ENCODE measurements at places on chromosomes 2 and 18.

GRCh38 chr2:80392441-80392840 is 87.9 kb upstream of the LRRTM1 start:
- no peak for DNase-seq

GRCh38 chr2:237888389-237888788 is 29.0 kb downstream of the RAMP1 start:
- no peak for DNase-seq

GRCh38 chr2:83817511-83817910 is 641.6 kb downstream of the SUCLG1 start:
- no peak for DNase-seq

DNA sequence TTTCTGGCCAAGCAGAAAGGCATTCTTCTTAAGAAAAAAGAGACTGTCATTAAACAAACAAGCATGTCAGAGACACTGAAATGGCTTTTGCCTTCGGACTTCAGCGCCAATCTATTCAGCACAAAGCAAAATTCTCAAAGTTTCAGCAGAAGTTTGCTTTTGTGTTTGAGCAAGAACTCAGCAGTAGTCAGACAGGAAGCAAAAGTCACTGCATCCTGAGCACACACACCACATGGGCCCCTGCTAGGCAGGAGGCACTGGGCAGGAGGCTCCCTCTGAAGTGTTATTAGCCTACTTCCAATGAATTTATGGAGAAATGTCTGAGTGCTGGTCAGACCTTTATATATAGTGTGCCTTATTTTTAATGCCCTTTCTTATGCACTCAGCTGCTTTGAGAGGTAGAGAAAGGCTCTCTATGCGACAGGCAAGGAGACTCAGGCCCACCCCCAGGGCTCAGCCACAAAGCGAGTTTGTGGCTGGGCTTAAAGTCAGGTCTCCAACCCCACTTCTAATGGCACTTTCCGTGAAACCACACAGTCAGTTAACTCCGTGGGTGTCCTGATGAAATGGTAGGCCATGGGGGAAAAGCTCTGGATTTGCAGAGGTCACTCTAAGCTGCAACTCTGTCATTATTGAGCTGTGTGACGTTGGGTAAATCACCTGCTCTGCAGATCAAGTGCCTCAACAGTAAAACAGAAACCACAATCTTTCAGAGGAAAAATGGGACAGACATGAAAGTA is 161.0 kb upstream of the TMEM200C start:
- DNase-seq = no peak

DNA sequence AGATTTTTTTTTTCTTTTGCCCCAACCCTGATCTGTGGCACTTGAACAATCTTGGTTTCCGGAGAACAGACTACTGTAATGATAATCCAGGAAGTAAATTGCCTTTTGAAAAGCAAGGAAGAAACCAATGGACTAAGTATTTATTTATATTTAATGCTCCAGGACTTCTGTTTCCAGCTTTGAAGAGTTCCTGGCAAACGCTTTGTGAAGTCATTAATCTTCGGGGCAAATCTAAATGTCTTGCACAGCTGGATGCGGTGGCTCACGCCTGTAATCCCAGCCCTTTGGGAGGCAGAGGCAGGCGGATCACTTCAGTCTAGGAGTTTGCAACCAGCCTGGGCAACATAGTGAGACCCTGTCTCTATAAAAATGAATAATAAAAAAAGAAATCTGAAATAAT is 135.1 kb upstream of the GATA6 start:
- DNase-seq = no peak

- no peak for DNase-seq
These were observed 15.2 kb downstream of the G6PC2 start for GRCh38 chr2:168916331-168916675.

DNA sequence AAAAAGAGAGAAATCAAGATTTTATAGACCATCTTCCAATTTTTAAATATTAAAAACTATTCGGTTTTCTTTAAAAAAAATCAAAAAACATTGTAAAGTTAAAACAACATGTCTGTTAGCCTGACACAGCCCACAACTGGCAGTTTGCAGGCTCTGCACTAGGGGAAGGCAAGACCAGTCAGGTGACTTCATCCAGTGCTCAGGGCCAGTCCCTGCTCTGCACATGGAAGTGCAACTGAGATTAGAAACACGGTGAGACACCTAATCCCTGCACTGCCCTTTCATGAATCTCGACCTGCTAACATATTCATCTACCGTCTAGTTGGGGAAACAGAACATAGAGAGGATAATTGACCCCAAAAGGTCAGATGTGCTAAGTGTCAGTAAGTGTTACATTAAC is 135.2 kb downstream of the BARD1 start:
- no peak for DNase-seq

DNA sequence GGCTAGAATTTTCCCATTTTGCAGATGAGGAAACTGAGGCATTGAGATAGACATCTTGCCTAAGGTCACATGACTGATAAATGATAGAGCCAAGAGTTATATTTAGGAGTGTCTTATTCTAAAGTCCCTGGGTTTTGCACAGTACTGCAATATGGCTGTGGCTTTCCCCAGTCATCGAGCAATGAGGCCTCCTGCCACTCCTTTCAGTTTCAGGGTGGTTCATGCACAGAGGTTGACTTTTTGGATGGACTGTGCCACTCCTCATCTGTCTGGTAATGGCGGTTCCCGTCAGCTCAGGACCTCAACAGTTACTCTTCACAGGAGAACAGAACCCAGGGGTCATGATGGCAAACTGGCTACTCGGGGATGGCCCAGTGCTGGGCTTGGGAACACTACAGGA is 131.1 kb downstream of the ACKR3 start:
- DNase-seq = no peak

DNA sequence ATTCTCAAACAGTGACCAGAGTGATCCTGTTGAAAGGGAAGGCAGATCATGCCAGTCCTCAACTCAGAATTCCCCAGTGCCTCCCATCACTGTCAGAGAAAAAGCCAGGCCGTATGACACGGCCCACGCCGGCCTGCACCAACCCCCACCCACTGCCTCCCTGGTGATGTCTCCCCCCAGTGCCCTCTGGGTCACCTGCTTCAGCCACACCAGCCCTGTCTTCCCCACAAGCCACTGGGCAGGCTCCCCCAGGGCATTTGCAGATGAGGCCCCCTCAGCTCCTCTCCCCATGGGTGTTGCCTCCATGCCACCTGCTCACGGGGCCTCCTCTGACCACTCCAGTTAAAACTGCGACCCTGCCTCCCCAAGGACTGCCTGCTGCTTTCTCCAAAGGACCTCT is 169.8 kb downstream of the SH3RF3 start:
- no peak for DNase-seq

DNA sequence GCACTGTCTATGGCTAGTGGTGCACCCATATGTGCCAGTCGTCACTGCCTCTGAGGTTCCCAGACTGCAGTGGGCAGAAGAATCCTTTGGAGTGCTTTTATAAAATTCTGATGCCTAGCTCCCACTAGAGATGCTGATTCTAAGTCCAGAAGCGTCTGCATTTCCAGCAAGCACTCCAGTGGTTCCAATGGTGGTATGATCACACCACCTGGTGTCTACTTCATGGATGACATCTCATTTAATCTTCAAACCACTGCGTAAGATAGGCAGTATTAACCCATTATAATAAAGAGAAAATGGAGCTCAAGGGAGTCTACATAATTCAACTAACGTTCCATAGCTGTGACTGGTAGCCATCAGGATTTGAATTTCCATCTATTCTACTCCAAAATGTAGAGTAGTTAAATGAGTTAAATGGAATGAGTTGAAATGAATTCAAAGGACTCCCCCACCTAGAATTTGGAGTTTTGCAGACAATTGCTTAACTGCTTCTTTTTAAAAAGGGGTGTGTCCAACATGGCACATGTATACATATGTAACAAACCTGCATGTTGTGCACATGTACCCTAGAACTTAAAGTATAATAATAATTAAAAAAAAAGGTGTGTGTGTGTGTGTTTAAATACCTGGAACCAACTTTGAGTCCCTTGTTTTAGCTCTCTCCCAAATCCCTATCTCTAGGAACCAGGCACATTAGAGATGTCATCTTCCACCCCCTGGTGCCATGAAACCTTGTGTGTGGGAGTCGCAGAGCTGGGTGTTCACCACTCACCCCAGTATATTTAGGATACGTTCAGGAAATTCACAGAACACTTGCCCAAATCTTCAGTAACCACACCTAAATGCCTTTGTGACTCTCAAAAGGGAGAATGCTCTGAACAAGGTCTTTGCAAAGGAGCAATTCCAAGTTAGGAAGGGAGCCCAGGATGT is 14.1 kb downstream of the LAMA3 start:
- DNase-seq = no peak

DNA sequence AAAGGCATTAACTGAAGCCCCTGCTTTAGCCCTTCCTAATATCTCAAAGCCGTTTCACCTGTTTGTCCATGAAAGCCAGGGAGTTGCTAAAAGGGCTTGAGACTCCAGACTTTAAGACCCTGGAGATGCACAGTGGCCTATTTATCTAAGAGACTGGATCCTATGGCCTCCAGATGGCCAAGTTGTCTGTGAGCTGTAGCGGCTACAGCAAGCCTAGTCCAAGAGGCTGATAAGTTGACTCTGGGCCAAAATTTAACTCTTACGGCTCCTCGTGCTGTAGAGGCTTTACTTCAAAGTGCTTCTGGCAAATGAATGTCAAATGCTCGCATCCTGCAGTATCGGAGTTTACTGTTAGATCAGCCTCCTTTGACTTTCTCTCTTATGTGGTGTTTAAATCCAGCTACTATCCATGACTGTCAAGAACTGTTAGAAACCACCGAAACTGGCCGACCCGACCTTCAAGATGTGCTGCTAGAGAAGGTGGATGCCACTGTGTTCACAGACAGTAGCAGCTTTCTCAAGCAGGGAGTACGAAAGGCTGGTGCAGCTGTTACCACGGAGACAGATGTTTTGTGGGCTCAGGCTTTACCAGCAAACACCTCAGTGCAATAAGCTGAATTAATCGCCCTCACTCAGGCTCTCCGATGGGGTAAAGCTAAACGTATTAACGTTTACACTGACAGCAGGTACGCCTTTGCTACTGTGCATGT is 336.7 kb upstream of the CNTNAP5 start:
- no peak for DNase-seq

DNA sequence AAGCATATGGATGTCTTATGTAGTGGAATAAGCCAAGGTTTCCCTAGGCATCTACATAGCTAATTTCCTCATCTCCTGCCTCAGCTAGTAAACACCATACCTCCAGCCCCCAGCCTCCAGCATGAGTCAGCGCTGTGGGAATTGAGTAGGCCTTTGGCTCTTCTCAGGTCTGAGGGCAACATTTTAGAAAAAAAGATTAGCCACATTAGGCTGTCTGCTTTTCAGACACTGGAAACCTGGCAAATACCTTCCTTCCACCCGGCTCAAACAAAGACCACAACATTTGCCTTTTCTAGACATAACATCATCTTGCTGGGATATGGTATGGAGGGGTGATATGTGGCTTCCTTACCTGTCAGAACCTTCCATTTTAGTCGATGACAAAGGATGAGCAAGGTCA is 6.1 kb upstream of the CCDC195 start:
- DNase-seq = no peak

- no peak for DNase-seq
These were observed 34.8 kb upstream of the IL1R1 start for GRCh38 chr2:102107741-102108070.

- no peak for DNase-seq
These were observed 80.2 kb upstream of the COL3A1 start for GRCh38 chr2:188893972-188894371.

DNA sequence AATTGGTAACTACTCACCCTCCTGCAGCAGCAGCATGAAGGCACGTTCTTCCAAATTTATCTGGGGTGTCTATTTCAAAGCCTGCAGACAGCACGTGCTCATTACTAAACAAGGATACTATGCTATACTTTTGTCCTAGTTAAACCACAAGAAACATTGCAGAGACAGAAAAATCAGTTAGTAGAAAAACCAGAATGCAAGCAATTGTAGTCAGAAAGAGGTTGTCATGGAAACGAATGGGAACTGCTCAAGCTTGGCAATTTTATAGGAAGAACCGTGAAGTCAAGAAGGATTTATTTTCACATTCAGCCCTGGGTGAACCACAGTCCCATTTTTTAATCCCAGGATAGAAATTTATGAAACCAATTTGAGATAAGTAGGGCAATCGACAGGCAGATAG is 162.2 kb upstream of the PGAP1 start:
- DNase-seq = no peak

- no peak for DNase-seq
These were observed 114.0 kb downstream of the PIK3C3 start for GRCh38 chr18:42069036-42069435.

- DNase-seq = no peak
These were observed 7.4 kb upstream of the RMC1 start for GRCh38 chr18:23495723-23496440.

GRCh38 chr2:53040536-53041229 is 726.9 kb upstream of the CHAC2 start:
- DNase-seq = no peak

DNA sequence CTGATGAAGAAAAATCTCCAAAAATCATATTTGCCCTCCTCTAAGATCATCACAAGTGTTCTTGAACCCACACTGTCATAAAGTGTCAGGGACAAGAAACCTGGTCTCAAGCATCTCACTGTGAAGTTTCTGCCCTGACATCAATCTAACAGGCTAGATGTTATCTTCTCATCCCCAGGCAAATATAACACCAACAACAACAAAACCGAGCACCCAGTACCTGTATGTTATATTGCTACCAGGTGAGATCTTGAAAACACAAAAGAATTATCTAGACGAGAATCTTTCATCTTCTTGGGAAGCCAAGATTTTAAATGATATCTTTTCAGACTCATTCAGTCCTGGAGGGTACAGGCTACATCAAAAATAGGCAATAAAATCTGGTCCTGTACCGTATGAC is 8.8 kb upstream of the MAP4K3 start:
- no peak for DNase-seq

- no peak for DNase-seq
These were observed 41.8 kb downstream of the CNGA3 start for GRCh38 chr2:98388081-98388480.

- no peak for DNase-seq
These were observed 959.0 kb upstream of the SLC39A10 start for GRCh38 chr2:194698012-194698411.

GRCh38 chr2:4900861-4901770 is 791.1 kb upstream of the SOX11 start:
- DNase-seq = no peak

DNA sequence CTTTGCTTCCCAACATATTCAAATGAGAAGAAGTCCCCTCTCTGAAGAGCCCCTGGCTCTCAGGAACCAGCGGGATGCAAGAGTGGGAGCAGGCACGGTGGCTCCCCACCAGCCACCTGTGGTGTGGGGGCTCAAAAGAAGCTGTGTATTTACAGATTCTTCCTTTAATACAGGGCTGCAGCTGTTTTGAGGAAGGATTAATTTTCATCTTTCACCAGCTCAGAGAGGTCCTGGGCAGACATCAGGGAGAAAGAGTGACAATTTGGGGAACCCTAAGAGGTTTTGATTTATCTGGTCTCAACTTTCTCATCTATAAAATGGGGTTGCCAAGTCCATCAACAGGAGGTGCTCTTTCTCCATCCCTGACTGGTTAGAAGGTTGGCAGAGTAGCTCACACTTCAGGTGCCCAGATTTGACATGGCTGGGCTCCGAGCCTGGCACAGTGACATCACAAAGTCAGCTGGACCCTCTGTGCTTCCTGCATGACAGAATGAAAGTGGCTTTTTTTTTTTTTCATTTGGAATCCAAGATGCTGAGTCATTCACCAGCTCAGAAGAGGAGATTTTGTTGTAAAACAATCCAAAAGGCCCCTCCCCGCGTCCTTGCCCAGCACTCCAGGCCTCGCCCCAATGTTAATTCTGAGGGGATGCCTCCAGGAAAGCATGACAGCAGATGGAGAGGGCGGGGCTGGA is 15.5 kb upstream of the SIX2 start:
- DNase-seq = no peak

- no peak for DNase-seq
These were observed 109.0 kb upstream of the KCNJ3 start for GRCh38 chr2:154589514-154589913.

GRCh38 chr2:230231251-230231650 is 5.7 kb downstream of the SP140 start:
- no peak for DNase-seq

Measured in GM18507 (cell line).